Astrocyte of the spinal cord (primary cell): ENCODE measurements at places on chromosomes 2 and 18.

- DNase-seq, result no peak
Measured at GRCh38 chr2:46369783-46370182, 72.6 kb downstream of the EPAS1 start.

DNA sequence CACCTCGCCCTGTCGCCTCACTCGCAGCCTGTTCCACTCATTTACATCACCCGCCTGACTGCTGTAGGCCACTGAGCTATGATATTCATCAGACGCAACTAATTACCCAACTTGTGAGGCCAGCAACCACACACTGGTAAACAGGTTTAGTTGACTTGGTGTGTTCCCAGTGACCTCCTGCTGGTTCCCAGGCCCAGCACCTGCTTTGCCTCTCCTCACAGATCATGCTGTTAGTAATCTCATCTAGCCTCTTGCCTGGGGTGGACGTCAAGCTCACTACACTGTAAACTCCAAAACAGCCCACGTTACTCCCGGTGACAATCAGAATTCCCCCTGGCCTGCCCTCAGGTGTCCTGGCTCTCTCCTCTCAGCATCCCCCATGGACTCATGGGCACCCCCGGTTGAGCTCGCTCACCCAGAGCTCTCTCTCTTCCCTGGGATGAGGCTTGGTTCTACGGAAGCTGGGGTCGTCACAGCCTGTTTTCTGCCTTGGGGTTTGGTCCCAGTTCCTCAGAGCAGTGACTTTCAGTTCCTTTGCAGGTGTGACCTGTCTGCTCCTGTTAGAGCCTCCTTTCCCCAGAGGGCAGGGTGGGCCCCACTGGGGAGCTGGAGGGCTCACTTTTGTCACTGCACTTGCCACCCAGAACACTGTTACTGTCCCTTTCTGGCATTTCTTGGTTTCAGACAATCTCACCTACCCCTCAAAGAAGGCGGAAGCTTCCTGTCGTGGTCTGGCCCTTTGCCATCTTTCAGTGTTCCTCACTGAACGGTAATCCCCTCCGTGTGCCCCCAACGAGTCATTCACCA lies 40.3 kb downstream of the INPP5D start:
- DNase-seq, result no peak

DNA sequence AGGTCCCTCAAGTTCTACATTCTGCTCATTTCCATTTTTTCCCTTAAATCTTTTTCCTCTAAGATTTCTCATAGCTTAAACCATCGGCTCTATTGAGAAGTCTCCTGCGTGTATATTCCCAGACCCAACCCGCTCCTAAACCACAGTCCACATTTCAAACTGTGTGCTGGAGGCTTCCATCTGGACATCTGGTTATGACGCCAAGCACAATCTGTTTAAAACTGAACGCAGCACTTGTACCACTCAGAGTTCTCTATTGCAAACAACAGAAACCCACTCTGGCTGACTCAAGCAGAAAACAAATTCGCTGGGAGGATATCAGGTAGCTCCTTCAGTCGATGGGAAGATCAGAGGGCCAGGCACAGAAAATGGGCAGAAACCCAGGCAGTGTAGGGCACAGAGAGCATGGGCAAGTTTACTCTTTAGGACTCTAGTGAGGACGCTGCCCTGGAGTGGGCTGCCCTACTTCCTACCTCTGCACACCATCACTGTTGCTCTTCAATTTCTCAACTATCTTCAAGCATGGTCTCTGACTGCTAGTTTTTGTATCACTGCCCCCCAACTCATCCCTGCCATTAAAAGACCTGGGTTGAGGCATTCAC lies 5.6 kb upstream of the EML4 start:
- DNase-seq, result no peak

- DNase-seq, result no peak
Measured at GRCh38 chr2:67783026-67783425, 279.8 kb downstream of the C1D start.

DNA sequence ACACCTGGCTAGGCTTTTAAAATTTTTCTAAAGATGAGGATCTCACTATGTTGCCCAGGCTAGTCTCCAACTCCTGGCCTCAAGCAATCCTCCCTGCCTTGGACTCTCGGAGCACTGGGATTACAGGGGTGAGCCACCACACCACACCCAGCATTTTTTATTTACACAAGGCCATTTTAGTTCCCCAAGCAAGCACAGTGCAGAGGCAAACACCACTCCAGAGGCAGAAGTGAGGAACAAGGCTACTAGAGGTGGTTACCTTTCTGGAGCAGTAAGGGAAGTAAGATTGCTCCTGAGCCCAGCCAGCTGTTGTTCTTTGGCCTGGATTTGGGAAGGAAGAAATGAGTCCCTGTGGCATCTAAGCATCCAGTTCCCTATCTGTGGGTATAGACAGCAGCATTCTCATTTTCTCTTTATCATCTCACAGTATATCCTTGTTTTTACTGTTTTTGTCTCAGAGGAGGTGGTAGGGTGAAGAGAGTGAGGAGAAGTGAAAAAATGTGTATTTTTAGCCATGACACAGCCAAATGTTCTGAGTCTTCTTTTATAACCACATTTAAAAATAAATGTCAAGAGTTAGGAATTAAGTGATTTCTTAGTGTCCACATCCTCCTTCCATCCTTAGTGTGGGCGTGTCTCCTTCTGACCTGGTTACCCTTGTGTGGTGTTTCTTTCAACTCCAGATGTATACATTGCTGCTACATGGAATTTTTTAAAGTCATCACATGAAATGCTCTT lies 10.5 kb upstream of the TTC39C start:
- DNase-seq, result no peak

- DNase-seq, result no peak
Measured at GRCh38 chr2:153291718-153292117, 186.8 kb downstream of the RPRM start.

DNA sequence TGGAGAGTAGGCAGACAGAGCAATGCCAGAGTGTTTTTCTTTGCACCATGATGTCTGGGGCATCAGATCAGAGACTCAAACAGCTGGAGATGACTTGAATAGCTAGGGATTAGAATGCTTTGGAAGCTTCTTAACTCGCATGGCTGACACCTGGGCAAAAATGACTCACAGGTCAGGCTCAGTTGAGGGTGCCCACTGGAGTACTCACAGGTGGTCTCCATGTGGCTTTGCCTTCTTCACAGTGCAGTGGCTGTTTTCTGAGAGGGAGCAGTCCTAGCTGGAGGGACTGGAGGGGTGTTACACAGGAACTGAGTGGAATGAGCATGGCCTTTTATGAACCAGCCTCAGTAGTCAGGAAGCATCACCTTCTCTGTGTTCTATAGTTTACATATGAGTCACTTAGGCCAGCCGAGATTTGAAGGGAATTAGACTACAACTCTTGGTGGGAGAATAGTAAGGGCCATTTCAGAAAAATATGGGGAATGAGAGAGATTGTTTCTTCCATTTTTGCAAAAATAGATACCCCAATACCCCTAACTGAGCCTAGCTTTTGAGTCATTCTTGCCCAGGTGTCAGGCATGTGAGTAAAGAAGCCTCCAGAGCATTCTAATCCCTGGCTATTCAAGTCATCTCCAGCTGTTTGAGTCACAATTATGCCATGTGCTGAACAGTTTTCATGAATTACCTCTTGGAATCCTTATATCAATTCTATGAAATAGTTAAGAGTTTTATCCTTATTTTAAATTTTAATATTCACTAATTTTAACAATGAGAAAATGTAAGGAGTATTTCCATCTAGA lies 7.1 kb upstream of the PPP1R1C start:
- DNase-seq, result no peak

DNA sequence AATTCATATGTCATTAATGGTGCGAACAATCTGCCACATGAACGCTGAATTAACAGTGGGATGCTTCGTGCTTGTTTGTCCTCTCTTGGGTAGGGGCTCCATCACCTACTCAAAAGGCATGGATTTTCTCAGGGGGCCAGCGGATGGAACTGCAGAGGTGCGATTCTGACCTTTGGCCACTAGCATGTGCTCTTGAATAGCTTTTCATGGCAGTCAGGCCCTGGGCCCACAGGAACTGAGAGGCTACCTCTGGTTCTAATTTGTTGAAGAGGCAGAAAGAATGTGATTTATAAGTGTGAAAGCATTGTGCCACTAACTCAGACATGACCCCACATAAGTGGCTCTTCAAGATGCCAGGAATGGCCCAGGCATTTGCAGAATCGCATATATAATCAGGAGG lies 283.2 kb downstream of the INSIG2 start:
- DNase-seq, result peak; percentile 30

DNA sequence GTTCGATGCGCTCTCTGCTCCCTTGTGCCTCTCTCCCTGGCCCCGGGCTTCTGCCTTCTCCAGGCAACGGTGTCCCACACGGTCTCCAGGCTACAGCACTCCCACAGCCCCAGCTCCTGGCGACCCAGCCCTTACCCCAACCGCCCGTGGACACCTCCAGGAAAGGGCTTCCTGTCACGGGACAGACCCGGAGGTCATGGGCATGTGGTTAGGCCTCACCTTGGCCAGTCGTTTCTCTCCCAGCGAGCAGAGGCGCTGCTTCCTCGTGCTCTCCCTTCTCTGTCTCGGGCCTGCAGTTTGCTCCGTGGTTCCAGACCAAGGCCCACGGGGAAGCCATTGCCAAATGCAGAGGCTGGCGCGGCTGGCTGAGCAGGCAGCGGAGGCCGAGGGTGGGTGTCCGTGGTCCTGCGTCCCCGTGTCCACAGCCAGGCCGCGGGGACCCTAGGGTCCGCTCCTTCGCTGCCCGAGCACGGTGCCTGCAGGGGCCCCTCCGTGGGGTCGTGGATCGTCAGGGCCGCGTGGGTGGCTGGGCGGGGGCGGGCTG lies 61.0 kb upstream of the IL1RL1 start:
- no peak for DNase-seq

DNA sequence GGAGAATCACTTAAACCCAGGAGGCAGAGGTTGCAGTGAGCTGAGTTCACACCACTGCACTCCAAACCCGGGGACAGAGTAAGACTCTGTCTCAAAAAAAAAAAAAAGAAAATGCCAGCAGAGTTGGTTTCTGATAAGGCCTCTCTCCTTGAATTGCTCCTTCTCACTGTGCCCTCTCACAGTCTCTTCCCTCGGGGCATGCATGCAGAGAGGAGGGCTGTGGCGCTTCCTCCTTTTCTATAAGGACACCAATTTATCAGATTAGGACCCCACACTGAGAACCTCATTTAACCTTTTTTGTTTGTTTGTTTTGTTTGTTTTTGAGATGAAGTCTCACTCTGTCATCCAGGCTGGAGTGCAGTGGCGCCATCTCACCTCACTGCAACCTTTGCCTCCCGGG lies 110.5 kb downstream of the ZFP36L2 start:
- no peak for DNase-seq

DNA sequence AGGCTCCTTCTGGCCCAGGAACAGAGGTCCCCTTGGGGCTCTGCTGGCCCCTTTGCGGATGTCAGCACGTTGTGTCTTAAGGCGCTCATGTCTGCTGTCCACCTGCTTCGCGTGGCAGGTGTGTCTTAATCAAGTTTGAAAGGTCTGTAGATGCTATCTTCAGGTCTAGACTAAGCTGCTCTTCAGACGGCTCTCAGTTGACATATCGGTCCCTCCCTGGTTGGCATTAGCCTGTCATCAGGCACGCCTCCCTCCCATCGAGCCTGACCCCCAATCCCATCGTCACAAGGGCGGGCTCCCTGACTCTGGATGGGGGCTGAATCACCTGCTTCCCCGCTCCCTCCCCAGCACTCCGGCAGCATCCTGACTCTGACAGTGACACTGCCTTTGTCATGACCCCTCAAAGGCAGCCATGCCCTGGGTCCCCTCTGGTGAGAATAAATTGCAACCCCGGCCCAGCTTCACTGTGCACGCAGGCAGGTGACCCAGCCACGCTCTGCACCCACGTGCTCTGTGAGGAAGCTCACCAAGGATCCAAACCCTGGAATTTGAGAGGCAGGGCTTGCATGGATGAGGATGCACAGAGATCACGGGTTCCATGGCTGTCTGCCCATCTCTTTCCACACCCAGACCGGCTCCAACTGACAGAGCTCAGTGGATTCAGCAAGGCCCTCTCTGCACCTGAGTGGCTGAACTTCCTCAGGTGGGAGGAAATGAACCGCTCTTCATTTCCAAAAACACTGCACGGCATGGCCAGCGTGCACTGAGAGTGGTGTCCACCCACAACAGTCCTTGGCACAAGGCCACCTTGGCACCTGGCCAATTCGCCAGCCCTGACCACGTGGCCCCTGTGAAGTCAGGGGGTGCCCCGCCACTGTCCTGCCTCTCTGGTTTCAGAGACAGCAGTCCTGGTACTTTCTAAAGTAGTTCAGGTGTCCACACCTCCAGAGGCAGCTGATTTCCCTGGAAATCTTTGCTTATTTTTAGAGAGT lies 110.2 kb upstream of the GPC1 start:
- no peak for DNase-seq

DNA sequence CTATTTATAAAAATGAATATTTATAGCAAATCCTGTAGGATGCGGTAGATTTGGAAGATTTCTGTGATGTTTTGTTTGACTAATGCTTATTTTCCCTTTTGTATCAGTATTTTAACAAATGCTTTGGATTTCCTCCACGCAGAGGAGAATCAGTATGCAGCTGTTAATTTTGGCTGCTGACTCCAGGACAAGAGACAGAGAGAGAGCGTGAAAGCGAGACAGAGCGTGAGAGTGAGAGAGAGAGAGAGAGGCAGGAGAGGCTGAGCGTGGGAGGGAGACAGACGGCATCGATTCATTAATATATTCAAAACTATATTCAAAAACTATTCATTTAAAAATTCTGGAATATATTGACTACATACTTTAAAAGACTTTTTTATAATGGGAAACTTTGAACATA lies 62.5 kb downstream of the RRM2 start:
- DNase-seq, result no peak

DNA sequence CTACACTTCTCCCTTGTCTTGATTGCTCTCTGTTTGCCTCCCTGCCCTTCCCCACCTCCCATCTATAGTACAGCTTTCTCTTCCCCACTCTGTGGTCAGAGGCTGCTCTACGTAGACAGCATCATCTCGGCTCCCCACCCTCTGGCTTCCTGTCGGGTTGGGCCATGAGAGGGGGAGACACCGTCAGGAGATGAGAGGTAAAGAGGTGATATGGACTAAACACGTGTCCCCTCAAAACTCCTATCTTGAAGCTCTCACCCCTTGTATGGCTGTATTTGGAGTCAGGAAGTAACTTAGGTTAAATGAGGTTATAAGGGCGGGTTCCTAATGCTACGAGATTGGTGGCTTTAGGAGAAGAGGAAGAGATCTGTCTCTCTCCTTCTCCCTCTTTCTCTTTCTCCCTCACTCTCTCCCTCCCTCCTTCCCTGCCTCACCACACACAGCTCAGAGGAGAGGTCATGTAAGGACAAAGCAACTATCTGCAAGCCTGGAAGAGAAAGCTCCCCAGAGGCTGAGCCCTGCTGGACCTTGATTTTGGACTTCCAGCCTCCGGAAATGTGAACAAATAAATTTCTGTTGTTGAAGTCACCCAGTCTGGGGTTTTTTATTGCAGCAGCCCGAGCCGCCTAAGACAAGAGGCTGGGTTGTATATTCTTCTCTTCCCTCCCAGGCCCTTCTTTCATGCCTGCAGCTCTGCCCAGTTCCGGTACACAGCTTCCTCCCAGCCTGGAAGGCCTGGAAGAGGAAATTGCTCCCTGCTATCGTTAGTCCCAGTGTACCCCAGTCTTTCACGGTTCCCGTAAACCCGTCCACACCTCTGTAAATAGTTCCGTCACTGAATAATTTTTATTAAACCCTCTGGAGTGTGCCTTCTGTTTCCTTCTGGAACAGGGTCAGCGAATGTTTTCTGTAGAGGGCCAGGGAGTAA lies 138.0 kb downstream of the AKAIN1 start:
- DNase-seq, result no peak
